A673 (cell line): ENCODE measurements at places on chromosomes 2 and 18. TPM values are rescaled to one million over a fixed set of nuclear protein-coding genes. Genes with fewer than 3 reads are reported as not detected.

DNA sequence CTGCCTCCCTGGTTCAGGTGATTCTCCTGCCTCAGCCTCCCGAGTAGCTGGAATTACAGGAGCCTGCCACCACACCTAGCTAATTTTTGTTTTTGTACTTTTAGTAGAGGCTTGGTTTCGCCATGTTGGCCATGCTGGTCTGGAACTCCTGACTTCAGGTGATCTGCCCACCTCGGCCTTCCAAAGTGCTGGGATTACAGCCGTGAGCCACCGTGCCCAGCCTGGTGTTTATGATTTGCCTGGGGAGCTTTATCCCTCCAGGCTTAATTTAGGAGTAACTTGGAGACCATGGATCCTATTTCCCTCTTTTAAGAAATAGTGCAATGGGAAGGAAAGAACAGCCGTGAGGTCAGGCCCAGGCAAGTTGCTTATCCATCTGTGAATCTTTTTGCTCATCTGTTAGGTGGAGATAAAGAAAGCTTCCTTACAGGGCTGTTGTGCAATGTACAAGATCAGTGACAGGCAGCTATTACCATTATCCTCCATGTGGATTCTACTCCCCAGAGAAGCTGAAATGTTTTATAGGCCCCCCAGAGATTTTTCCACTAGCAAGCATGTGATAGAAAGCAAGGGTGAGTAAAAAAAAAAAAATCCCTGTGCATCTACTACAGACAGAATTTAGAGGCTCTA, 104.9 kb upstream of the MGAT5 start:
- H3K4me3 ChIP-seq: no peak overlapping the region
- peak; percentile 6 for DNase-seq
- H3K27me3 ChIP-seq: no peaks in the 10 kb centered on the region

- peak; percentile 84 for DNase-seq
- peaks cover 25% of the 10 kb centered on the region for H3K4me1 ChIP-seq
- H3K27ac ChIP-seq: peak overlapping the region; percentile 96
- H3K36me3 ChIP-seq: peaks cover 72% of the 10 kb centered on the region
- no peak overlapping the region for H3K4me3 ChIP-seq
These were observed 12.2 kb downstream of the ARPC2 start for GRCh38 chr2:218229239-218229638.

- H3K36me3 ChIP-seq: peaks cover 47% of the 10 kb centered on the region
- H3K27me3 ChIP-seq: no peaks in the 10 kb centered on the region
- H3K4me1 ChIP-seq: no peaks in the 10 kb centered on the region
- no peak overlapping the region for H3K4me3 ChIP-seq
These were observed 14.2 kb downstream of the SEPTIN2 start for GRCh38 chr2:241329669-241330615.

DNA sequence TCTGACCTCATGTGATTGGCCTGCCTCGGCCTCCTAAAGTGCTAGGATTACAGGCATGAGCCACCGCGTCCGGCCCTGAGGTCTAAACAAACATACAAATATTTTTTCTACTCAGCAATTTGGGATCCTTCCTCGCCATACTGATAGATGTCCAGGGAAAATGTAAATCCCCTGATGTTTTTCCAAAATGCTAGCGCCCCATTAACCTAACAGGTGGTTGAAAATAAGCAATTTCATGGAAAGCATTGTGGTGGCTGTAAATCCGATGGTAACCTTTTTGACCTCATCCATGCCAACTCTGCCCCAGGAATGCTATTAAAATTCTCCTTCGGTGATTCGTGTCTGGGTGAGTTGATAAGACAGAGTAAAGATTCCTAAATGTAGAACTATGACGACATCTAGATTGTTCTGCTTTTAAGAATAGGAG, 19.3 kb downstream of the GEMIN6 start:
- H3K4me1 ChIP-seq: no peaks in the 10 kb centered on the region
- no peak for DNase-seq
- H3K4me3 ChIP-seq: no peak overlapping the region
- no peaks in the 10 kb centered on the region for H3K27me3 ChIP-seq
- no peaks in the 10 kb centered on the region for H3K36me3 ChIP-seq
- H3K27ac ChIP-seq: no peak overlapping the region

- no peaks in the 10 kb centered on the region for H3K27me3 ChIP-seq
- DNase-seq: no peak
- peak overlapping the region; percentile 87 for H3K4me3 ChIP-seq
- no peaks in the 10 kb centered on the region for H3K36me3 ChIP-seq
- H3K4me1 ChIP-seq: peaks cover 13% of the 10 kb centered on the region
These were observed 1.6 kb downstream of the COX7A2L start for GRCh38 chr2:42359304-42359964.

DNA sequence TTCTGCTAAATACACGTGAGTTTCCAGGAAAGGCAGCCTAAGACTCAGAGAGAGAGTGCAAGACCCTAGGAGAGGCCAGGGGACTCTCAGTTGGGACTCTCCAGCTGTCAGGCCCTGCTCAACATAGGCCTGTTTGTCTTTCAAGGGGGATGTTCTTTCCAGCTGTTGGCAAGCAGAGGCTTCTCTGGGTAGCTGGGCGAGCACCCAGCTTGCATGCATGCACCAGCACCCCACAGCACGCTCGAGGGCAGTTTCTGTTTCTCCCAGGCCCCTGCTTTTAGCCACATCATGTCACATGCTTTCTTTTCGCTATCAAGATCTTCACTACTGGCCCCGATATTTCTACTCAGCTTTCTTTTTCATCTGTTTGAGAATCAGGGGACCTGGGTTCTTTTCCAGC, 479.3 kb upstream of the HS6ST1 start:
- no peak overlapping the region for H3K27ac ChIP-seq
- H3K36me3 ChIP-seq: no peaks in the 10 kb centered on the region
- no peaks in the 10 kb centered on the region for H3K4me1 ChIP-seq

DNA sequence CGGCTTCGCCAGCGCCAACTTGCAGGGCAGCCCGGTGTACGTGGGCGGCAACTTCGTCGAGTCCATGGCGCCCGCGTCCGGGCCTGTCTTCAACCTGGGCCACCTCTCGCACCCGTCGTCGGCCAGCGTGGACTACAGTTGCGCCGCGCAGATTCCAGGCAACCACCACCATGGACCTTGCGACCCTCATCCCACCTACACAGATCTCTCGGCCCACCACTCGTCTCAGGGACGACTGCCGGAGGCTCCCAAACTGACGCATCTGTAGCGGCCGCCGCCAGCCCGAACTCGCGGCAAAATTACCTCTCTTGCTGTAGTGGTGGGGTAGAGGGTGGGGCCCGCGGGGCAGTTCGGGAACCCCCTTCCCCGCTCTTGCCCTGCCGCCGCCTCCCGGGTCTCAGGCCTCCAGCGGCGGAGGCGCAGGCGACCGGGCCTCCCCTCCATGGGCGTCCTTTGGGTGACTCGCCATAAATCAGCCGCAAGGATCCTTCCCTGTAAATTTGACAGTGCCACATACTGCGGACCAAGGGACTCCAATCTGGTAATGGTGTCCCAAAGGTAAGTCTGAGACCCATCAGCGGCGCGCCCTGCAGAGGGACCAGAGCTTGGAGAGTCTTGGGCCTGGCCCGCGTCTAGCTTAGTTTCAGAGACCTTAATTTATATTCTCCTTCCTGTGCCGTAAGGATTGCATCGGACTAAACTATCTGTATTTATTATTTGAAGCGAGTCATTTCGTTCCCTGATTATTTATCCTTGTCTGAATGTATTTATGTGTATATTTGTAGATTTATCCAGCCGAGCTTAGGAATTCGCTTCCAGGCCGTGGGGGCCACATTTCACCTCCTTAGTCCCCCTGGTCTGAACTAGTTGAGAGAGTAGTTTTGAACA, 15.1 kb downstream of the HOXD3 start:
- H3K36me3 ChIP-seq: no peaks in the 10 kb centered on the region
- no peaks in the 10 kb centered on the region for H3K27me3 ChIP-seq
- no peak overlapping the region for H3K27ac ChIP-seq
- no peak for DNase-seq
- no peak overlapping the region for H3K4me3 ChIP-seq
- H3K4me1 ChIP-seq: peaks cover 37% of the 10 kb centered on the region

DNA sequence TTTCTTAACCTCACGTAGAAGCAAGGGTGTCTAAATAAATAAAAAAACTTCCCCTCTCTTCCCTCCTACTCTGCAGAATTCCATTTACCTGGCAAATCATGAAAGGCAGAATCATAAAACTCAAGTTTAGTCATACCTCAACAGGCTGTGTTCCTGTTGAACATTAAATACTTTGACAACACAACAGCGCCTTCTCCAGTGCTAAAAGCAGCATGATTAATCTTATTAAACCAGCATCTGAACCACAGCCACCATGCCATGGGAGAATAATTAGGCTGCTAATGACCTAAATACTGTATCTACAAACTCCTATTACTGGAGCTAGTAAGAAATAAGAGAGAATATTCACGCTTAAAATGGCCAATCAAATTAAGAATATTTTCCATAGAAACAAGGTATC, 68.1 kb downstream of the CDH2 start:
- peak; percentile 18 for DNase-seq
- no peaks in the 10 kb centered on the region for H3K36me3 ChIP-seq
- no peak overlapping the region for H3K27ac ChIP-seq
- H3K4me1 ChIP-seq: no peaks in the 10 kb centered on the region
- H3K27me3 ChIP-seq: peaks cover 6% of the 10 kb centered on the region

- H3K36me3 ChIP-seq: no peaks in the 10 kb centered on the region
- no peaks in the 10 kb centered on the region for H3K27me3 ChIP-seq
- no peak overlapping the region for H3K4me3 ChIP-seq
- peak; percentile 18 for DNase-seq
These were observed 79.3 kb upstream of the LGALSL start for GRCh38 chr2:64374686-64375085.

- no peak for DNase-seq
- H3K36me3 ChIP-seq: no peaks in the 10 kb centered on the region
- H3K27me3 ChIP-seq: no peaks in the 10 kb centered on the region
- H3K4me1 ChIP-seq: no peaks in the 10 kb centered on the region
These were observed 70.6 kb downstream of the TSN start for GRCh38 chr2:121826036-121826435.

AKAIN1 gene
- not detected in 2 replicates for total RNA-seq

DYSF gene
- total RNA-seq: 0.04 and 0.24 TPM in 2 replicates

DNA sequence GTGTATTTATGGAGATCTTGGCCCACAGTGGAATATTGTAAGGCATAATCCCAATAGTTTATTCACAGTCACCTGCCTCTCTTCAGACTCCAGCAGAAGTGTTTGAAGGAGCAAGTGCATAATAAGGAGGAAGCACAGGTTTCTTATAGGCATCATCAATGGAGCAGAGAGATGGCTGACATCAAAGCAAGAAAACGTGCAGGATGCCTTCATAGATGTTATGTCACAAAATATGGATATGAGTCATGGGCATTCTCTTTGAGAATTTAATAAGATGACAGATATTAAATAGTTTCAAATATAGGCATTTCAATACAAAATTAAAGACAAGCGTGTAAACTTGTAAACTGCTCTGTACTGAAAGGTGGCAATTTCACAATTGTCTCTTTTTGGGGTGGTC, 4.0 kb upstream of the RND3 start:
- no peak overlapping the region for H3K27ac ChIP-seq
- no peak for DNase-seq
- H3K4me3 ChIP-seq: no peak overlapping the region
- H3K27me3 ChIP-seq: no peaks in the 10 kb centered on the region

- H3K27me3 ChIP-seq: no peaks in the 10 kb centered on the region
- no peak overlapping the region for H3K4me3 ChIP-seq
- H3K4me1 ChIP-seq: peaks cover 16% of the 10 kb centered on the region
- no peak overlapping the region for H3K27ac ChIP-seq
These were observed 320.6 kb downstream of the LPIN1 start for GRCh38 chr2:12066986-12067385.

- no peak overlapping the region for H3K27ac ChIP-seq
- H3K36me3 ChIP-seq: no peaks in the 10 kb centered on the region
- H3K4me3 ChIP-seq: no peak overlapping the region
- DNase-seq: no peak
- H3K4me1 ChIP-seq: no peaks in the 10 kb centered on the region
These were observed 39.4 kb downstream of the SPC25 start for GRCh38 chr2:168850846-168851245.

- no peak overlapping the region for H3K4me3 ChIP-seq
- peak overlapping the region; percentile 76 for H3K27ac ChIP-seq
- H3K27me3 ChIP-seq: no peaks in the 10 kb centered on the region
- DNase-seq: peak; percentile 54
- H3K36me3 ChIP-seq: no peaks in the 10 kb centered on the region
- H3K4me1 ChIP-seq: peaks cover 42% of the 10 kb centered on the region
These were observed 133.1 kb downstream of the COPS8 start for GRCh38 chr2:237218756-237219155.

- H3K4me3 ChIP-seq: no peak overlapping the region
- no peaks in the 10 kb centered on the region for H3K4me1 ChIP-seq
- DNase-seq: no peak
- no peak overlapping the region for H3K27ac ChIP-seq
- no peaks in the 10 kb centered on the region for H3K36me3 ChIP-seq
These were observed 105.4 kb downstream of the INHBB start for GRCh38 chr2:120451334-120451733.

DNA sequence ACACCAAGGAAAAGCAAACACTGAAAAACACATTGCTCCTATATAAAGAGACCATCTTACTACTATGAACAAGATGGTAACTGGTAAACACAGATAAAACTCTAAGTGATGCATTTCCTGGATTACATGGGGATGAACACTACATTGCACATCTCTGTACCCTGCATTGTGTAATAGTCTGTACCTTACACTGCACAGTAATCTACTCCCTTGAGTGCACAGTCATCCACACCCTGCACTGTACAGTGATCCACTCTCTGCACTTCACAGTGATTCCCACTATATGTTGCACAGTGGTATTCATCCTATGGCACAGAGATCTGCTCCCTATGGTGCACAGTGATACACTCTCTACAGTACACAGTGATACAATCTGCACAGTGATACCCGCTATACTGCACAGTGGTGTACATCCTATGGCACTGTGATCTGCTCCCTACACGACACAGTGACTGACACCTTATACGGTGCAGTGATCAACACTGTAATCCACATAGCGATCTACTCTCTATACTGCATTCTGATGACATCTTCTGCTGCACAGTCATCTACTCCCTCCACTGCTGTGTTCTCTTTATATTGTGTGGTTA, 462.2 kb upstream of the RGPD4 start:
- no peak overlapping the region for H3K4me3 ChIP-seq
- no peaks in the 10 kb centered on the region for H3K4me1 ChIP-seq
- no peaks in the 10 kb centered on the region for H3K27me3 ChIP-seq
- no peak for DNase-seq
- H3K36me3 ChIP-seq: no peaks in the 10 kb centered on the region

FBXO36 gene
- total RNA-seq: 3.1 and 5.0 TPM in 2 replicates

GRCh38 chr2:160241251-160242137, 41.4 kb upstream of the ITGB6 start:
- H3K27me3 ChIP-seq: no peaks in the 10 kb centered on the region
- DNase-seq: peak; percentile 70
- H3K27ac ChIP-seq: no peak overlapping the region
- no peak overlapping the region for H3K4me3 ChIP-seq
- no peaks in the 10 kb centered on the region for H3K4me1 ChIP-seq

SESTD1 gene
- 26.9 and 38.0 TPM in 2 replicates for total RNA-seq

GRCh38 chr2:137369106-137369505, 595.2 kb upstream of the HNMT start:
- no peak for DNase-seq
- H3K36me3 ChIP-seq: no peaks in the 10 kb centered on the region
- no peaks in the 10 kb centered on the region for H3K4me1 ChIP-seq
- H3K27ac ChIP-seq: no peak overlapping the region

- no peaks in the 10 kb centered on the region for H3K4me1 ChIP-seq
- DNase-seq: no peak
- no peaks in the 10 kb centered on the region for H3K36me3 ChIP-seq
- H3K4me3 ChIP-seq: no peak overlapping the region
- H3K27me3 ChIP-seq: no peaks in the 10 kb centered on the region
These were observed 63.1 kb downstream of the METTL4 start for GRCh38 chr18:2508155-2508554.
